Frontal cortex (tissue), 4 donors: ENCODE measurements at places on chromosomes 4 and X. TPM values are rescaled to one million over a fixed set of nuclear protein-coding genes. Genes with fewer than 3 reads are reported as not detected.

AKAP4 gene
- total RNA-seq = not detected

HTN1 gene
- not detected for total RNA-seq

ZCCHC18 gene
- total RNA-seq = 10.2 TPM

DUSP9 gene
- total RNA-seq = 2.9 TPM

KCNE5 gene
- total RNA-seq = 1.2 TPM

C1QTNF7 gene
- total RNA-seq = 0.41 TPM

JAKMIP1 gene
- total RNA-seq = 28.9 TPM

CENPVL2 gene
- 3.3 TPM for total RNA-seq

FGFBP2 gene
- total RNA-seq = not detected

VAMP7 gene
- 27.7 TPM for total RNA-seq

SLC9B2 gene
- total RNA-seq = 107 TPM

- DNase-seq = no peak
Measured at GRCh38 chr4:165709973-165710526, 163.0 kb upstream of the TLL1 start.

DNA sequence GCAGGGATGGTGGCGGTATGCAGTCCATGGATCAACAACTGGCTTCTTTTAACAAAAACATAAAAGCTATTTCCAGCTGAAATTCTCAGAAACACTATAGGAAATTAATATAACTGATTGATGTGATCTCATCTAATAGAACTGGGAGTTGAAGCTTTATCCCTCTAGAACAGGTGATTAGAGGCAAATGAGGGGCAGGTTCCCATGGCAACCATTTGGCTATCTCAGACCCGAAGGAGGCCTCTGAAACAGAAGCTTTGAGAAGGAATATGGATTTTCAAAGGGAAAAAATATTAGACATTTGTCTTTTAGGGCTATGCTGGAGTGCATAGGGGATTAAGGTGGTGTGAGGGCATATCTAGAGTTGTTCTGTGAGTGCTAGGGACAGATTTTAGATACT is 50.0 kb downstream of the IGSF1 start:
- DNase-seq = no peak

DNA sequence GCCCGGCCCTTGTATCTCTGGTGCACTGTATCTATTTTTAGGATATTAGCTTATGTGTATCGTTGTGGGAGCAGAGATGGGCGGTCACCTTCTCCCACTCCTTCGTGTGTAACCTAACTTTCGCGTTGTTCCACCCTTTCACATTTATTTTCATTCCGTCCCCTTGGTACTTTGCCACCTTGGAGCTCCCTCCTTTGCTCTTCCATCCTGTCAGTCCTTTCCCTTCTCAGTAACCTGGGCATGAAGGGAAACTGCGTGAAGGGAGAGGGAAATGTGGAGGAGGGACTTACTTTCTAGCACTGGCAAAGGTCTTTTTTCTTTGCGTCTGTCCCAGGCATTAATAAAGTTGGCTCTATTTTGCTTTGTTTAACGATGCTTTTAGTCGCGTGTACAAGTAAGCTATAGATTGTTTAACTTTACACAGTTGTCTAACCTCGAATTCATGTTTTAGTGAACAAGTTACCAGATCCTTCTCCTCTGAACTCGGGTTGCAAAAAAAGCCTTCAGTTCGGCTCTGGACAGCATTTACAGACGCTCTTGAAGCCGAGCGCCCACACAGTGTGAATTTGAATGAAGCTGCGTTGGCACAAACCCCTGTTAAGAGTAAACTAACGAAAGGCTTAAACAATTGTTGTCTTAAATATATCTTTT is 3.9 kb downstream of the PCDH10 start:
- peak; percentile 16 for DNase-seq

GRCh38 chrX:70169281-70169680 is 8.0 kb upstream of the DGAT2L6 start:
- DNase-seq = no peak

DNA sequence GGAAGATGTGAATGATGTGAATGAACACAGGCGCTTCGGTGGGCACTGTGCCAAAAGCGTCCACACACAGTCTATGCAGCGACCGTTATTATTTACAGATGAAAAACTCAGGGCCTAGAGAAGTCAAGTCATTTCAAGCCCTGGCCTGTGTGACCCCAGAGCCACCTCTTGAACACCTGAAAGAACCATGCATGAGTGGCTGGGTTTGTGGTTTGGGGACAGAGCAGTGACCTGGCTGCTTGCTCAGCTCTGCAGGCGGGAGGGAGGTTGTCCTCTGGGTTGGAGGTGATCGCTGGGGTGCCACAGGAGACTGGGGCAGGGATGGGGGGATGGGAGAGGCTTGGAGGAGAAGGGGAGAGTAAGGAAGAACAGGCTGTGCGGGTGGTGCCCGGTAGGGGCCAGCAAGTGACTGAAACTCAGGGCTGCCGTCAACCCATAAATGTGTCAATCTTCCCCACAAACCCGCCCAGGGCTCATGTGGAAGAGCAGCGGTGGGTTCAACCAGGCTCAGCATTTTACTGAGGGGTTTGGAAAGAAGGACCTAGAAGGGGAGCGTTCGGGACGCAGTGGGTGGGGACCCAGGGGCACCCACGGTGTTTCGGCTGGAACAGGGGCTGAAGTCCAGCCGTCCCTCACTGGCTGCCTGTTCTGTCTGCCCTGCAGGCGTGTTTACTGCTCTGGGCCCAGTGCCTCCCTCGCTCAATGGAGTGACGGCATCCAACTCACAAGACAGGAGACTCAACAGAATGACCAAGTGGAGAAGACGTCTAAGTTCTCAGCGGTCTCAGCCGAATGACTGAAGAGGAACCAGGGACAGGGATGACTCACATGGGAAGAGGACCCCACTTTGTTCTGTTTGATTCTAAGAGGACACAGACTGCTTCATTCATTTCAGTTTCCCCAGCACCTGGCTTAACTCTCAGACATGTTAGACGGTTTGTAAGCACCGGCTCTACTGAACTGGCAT is 167.8 kb downstream of the AFAP1 start:
- DNase-seq = no peak

DNA sequence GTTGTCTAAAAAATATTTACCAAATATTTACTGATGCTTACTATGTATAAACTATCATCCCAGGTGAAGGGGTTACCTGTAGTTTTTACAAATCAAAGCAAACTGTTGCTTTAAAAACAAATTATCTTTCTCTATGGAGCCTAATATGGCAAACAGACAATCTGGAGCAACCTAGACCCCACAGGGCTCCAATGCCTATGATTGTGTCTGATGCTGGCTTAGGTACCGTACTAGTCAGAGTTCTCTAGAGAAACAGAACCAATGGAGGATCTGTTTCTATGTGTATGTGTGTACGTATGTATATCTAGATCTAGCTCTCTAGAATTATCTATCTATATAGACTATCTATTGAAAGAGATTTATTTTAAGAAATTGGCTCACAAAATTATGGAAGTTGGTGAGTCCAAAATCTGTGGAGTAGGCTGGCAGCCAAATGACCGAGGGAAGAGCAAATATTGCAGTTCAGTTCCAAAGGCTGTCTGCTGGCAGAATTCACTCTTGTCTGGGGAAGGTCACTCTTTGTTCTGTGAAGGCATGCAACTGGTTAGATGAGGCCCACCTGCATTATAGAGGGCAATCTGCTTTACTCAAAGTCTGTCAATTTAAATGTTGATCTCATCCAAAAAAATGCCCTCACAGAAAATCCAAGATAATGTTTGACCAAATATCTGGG is 127.1 kb upstream of the ENPEP start:
- no peak for DNase-seq

DNA sequence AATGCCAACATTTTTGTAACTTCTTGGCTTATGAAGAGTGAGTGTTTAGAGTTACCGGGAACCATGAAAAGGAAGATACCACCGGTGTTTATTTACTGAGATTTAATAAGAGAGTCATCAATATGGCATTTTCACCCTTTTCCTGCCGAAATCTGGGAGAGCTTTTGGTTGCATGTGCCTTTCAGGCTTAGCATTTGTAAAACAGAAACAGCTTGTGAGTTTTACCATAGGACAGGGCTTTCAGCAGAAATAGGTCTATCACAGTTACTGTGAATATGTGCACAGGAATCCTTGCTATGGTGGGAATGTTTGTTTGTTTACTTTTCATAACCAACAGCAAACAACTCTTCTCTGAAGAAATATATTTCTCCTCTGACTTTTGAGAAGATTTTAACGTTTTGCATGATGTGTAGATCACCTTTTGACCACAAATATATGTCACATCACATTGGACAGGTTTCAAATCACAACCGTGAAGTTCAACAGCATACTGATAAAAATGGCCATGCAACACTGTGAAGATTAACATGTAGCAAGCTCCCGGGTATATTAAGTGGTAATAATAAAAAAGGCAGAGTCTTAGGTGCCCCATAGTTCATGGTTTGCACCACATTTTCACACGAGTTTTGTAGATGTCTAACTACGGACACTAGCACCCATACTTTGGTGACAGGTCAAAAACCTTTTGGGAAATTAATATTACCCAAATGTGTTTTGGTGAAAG is 21.3 kb downstream of the ARHGAP24 start:
- DNase-seq = no peak

GRCh38 chr4:139951021-139951420 is 203.0 kb downstream of the MAML3 start:
- no peak for DNase-seq

GRCh38 chr4:85149676-85150075 is 183.2 kb upstream of the WDFY3 start:
- no peak for DNase-seq

DNA sequence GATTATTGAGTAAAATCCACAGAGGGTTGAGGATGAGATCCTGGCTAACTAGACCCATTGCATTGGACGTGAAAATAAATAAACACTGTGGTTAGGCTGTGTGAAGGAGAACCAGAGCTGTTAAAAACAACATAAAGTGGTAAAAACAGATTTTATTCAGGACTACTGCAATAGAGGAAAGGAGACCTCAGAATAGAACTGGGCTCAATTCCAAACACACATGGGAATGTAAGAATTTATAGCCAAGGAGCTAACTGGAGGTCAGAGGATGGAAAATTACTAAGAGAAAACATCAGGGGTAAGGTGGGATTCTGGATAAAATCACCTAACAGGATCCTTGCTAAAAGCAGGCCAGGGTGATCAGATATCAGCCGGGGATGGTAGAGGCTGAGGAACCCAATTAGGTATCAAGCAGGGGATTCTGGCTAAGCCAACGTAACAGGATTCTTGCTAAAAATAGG is 112.4 kb downstream of the RNF150 start:
- no peak for DNase-seq

DNA sequence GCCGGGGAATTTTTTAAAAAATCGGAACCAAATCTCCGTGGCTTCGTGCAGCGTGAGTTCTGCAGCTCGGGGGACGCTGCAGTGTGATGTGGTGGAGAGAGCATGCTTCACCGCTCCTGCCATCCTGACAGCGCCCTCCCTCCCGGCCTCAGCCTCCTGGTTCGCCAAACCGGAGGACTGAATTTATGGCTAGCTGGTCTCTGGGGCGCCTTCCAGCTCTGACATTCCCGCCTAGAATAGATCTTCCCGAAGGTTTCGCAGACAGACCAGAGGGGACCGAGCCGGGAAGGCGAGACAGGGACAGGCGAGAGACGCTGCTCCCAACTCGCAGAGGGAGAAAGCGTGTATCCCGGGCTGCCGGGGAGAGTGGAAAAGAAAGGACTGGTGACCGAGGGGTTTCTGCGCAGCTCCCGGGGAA is 25.9 kb downstream of the HOPX start:
- DNase-seq = peak; percentile 39

- no peak for DNase-seq
Measured at GRCh38 chr4:71130827-71131603, 137.6 kb downstream of the DCK start.

GRCh38 chrX:103446665-103447302 is 70.4 kb downstream of the BEX3 start:
- no peak for DNase-seq

- no peak for DNase-seq
Measured at GRCh38 chr4:10253765-10254164, 137.2 kb upstream of the WDR1 start.

- DNase-seq = no peak
Measured at GRCh38 chrX:28922106-28922505, 334.9 kb downstream of the IL1RAPL1 start.

GRCh38 chrX:38106991-38107655 is 100.8 kb downstream of the SYTL5 start:
- no peak for DNase-seq

- no peak for DNase-seq
Measured at GRCh38 chr4:56055991-56056390, 107.2 kb downstream of the CEP135 start.

- no peak for DNase-seq
Measured at GRCh38 chrX:151398346-151398745, 1.3 kb downstream of the VMA21 start.

GRCh38 chr4:118099106-118099505 is 64.8 kb downstream of the NDST3 start:
- DNase-seq = no peak

GRCh38 chr4:78477276-78477675 is 74.3 kb upstream of the ANXA3 start:
- DNase-seq = no peak

- DNase-seq = no peak
Measured at GRCh38 chrX:115013705-115014104, 3.7 kb downstream of the IL13RA2 start.

DNA sequence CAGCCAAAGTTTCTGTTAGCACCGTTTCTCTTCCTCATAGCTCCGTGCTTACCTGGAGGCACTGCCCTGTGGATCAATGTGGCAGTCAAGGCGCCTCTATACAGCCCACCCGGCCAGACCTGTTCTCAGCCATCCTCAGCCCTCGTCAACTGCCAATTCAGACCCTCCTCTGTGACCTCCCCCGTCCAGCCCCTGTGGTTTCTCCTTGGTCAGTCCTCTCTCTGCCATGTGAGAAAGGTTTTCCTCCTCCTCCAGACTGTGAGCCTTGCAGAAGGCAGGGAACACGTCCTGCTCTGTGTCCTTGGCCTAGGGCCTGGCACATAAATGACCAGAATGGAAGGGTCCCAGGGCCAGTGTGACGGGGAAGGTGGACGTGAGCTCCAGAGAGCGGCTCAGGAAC is 174.6 kb upstream of the PSAPL1 start:
- no peak for DNase-seq

- DNase-seq = no peak
Measured at GRCh38 chrX:101163166-101163565, 56.4 kb upstream of the DRP2 start.

DNA sequence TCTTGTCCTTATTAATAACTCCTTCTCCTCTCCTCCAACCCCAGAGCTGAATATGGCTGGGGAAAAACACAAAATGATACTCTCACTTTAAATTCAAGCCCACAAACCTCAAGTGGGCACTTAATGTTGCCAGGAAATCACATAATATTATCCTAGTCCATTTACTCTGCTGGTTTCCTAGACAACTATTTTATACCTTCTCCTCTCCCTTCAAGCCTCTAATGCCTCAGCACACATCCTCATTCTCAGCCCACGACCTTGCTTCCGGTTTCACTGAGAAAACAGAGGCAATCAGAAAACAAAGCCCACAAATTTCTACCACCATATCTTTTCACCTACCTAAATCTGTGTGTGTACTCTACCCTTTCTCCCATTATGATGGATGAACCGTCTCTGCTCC is 12.1 kb upstream of the CLCN5 start:
- DNase-seq = no peak

GRCh38 chrX:28487818-28488217 is 99.4 kb upstream of the IL1RAPL1 start:
- DNase-seq = no peak

GRCh38 chrX:135168486-135168885 is 2.7 kb downstream of the CT55 start:
- no peak for DNase-seq
